ENCODE measurements at places on chromosomes 7 and 10.

DNA sequence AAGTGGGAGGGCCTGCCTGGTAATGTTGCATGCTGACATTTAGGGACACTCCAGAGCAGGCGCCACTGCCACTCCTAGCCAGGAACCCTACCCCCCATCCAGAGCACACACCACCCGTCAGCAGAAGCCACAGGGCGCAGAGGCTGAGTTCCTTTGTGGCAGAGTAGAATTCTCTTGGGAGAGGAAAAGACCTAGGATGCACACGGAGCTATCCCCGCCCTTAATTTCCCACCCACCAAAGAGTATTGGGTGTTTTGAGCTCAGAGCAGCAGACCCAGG is 702 bp upstream of the INSYN2A start:
- no peak for DNase-seq

DNA sequence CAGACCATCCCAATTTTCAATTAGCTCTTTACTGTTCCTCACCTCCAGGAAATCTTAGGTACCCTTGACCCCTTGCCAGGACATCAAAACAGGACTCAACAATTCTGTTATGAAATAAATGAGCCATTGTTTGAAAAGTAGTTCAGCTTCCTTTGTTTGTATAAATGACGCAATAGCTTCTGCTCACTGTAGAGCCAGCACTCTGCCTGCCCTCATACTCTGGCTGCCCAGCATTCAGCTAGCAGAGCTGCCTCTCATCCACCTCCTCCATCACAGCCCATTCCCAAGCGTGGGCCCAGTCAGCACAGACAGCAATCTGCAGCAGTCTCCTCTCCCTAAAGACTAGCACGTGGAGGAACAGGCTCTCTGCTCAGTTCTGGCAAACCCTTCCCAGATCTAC is 478.6 kb downstream of the GRID1 start:
- no peak for DNase-seq

DNA sequence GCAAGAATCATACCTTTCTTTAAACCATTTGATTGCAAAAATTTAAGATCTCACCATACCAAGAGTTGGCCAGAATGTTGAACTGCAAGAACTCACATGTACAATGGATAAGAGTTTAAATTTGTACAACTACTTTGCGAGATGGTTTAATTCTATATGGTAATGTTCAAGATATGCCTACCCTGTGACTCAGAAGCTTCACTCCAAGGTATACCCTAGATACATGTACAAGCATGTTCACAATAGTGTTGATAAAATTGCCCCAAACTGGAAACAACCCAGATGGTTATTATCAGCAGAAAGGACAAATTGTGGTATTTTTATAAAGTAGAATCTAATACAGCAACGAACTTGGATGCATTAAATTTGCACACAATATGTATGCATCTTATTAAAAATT is 25.1 kb upstream of the RAB18 start:
- DNase-seq: no peak

DNA sequence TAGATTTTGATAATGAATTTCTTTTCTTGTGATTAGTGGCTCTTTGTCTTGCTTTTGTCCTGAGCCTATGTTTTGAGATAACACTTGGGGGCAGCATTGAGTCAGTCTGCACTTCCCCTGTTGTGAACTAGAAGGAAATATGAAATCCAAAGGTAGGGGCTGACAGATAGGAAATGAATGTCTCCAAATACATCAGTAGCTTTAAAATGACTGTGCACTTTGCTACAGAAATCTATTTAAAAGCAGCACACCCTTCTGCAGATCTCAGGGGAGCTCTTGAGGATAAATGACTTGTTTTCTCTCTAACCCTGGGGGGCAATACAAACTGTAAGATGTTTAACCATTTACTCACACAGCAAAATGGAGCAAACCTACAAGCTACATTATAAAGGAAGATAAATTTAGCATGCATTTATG is 176.0 kb upstream of the MYO3A start:
- peak; percentile 30 for DNase-seq

GRCh38 chr7:135716677-135717238 is 11.2 kb downstream of the SLC13A4 start:
- DNase-seq: no peak

GRCh38 chr7:30411897-30412296 is 66.7 kb downstream of the NOD1 start:
- no peak for DNase-seq

DNA sequence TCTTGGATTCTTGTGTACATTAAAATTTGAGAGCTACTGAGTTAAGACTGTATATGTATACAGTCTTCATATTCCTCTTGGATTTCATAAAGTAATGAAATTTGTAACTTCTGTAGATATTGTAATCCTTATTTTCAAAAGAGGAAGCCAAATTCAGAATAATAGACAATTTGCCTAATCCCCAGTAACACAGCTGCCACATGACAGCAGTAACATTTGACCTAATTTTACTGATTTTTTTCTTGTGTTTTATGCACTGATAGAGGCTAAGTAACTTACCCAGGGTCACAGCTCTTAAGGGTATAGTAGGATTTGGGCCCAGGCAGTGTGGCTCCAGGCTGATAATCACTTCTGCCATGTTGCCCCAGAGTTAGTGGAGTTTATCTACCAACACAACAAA is 40.4 kb upstream of the IL6 start:
- DNase-seq: no peak

DNA sequence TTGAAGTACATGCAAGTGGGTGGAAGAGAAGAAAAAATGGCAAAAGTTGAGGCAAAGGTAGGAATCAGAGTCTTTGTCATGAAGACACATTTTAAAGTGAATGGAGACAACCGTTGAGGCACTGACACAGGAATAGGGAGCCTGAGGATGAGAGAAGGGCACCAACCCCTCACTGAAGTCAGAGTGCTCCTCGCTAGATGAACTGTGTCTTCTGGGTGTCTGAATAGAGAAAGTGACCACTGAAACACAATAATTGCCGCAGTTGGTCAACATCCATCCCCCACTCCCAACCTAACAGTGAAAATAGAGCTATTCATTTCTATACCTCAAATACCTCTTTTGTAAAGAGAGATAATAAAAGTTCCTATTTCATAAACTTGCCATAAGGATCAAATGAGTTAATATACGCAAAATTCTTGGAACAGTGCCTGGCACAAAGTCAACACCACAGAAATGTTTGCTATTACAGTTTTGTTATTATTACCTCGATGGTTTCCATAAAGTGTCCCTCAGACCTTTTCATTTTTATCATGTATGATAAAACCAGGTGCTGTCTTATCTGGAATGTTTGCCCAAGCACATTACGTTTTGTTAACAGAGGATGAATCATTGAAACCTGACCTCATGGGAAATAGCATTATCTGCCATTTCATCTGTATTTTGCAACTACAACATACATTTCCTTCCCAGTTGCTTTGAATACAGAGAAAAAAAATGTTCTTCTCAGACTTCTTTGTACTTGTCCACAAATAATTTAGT is 61.8 kb upstream of the SP4 start:
- DNase-seq: no peak

- no peak for DNase-seq
Measured at GRCh38 chr10:26491276-26491675, 53.1 kb downstream of the APBB1IP start.

- DNase-seq: no peak
Measured at GRCh38 chr7:33640741-33641140, 264.6 kb upstream of the BMPER start.

GRCh38 chr7:74665296-74665938 is 7.9 kb downstream of the GTF2I start:
- DNase-seq: no peak

DNA sequence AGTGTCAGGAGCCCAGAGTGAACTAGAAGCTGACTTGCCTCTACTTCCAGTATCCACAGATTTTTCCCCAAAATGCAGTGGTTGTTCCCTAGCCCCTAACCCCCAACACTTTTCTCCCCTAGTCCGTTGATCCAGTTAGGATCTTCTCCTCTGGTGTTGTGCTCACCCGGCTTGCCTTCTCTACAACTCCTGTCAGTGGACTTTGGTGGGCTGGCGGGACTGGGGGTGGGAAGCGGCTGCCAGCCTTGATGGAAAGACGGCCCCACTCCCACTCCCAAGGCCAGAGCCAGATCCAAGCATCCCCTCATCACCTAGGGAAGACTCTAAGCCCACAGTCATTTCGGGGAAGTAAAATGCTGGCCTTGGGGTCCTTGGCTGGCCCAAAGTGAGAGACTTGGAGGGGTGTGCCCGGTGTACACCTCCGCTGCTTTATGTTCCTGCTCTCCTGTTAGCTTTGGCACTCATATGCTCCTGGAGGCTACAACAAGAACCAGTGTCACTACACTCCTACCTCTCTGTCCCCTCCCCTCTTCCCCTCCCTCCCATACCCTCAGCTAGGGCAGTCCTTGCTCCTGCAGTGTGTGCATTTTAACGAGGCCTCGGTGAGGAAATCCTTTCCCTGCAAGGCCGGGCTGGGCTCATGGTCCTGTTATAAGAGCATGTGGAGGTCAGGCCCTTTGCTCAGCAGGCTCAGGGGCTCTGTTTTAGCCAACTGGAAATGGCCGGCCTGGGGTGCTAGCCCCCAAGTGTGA is 930 bp upstream of the HOXA10 start:
- DNase-seq: no peak

- DNase-seq: peak; percentile 93
Measured at GRCh38 chr10:43138021-43138756, at the start of gene CSGALNACT2. Gene CSGALNACT2, plus strand, starts transcription at chr10:43138445. Its CDS starts 16,705 bp downstream, at chr10:43155150.

- DNase-seq: no peak
Measured at GRCh38 chr7:5776894-5777660, 4.4 kb downstream of the RNF216 start.

- no peak for DNase-seq
Measured at GRCh38 chr10:88966797-88967196, 14.2 kb upstream of the ACTA2 start.

DNA sequence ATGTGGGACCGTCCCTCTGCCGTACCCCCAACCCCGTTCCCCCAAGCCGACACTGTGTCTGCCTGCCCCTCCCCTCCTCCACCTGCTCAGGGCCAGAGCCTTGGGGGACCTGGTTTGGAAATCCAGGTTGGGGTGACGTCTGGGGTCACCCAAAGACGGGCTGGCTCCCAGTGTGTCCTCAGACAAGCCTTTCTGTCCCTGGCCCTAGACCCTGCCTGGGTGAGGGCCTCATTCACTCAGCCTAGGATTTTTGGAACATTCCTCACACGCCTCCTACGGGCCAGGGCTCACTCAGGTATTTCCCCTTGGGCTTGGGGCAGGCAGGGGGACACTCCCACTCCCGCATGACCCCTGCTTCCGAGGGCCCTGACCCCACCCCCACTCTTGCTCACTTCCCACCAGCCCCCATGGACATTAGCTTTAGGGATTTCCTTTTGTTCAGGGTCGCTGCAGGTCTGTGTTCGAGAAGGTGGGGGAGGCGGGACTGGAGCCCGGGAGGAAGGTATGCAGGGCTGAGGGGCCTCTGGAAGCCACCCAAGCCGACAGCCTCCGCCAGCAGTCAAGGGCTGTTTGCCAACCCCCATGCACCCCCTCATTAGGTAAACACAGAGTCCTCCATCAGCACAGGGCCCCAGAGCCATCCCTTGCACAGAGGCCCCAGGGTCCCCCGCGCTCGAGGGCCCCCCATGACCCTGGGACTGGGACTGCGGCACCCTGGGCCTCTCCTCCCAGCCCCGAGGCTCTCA is 35.1 kb downstream of the PDGFA start:
- DNase-seq: no peak
